GM13976 (cell line): ENCODE measurements at places on chromosomes 6 and 20.

- DNase-seq = no peak
Measured at GRCh38 chr6:33315793-33316602, 1.5 kb downstream of the ZBTB22 start.

GRCh38 chr20:11229772-11230171 lies 556.0 kb upstream of the JAG1 start:
- DNase-seq = no peak

- DNase-seq = no peak
Measured at GRCh38 chr20:13745784-13746183, 38.9 kb downstream of the ESF1 start.

- no peak for DNase-seq
Measured at GRCh38 chr20:62899633-62900051, 26.7 kb downstream of the DIDO1 start.

- no peak for DNase-seq
Measured at GRCh38 chr6:15663130-15663871, 473 bp upstream of the DTNBP1 start.

DNA sequence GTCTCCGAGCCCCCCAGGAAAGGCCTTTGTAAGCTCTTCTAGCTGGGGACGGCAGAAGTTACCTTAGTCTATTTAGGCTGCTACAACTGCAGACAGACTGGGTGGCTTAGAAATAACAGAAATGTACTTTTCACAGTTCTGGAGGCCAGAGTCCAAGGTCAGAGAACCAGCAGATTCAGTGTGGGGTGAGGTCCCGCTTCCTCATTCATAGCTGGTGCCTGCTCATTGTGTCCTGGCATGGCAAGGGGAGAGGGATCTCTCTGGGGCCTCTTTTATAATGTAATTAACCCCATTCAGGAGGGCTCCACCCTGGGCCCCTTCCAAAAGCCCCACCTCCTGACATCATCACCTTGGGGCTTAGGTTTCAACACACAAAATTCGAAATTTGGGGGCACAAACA lies 315.1 kb downstream of the CDH4 start:
- no peak for DNase-seq

GRCh38 chr6:79964607-79965081 lies 17.3 kb upstream of the ELOVL4 start:
- DNase-seq = no peak

GRCh38 chr6:73585566-73586415 lies 65.0 kb upstream of the EEF1A1 start:
- DNase-seq = peak; percentile 62

DNA sequence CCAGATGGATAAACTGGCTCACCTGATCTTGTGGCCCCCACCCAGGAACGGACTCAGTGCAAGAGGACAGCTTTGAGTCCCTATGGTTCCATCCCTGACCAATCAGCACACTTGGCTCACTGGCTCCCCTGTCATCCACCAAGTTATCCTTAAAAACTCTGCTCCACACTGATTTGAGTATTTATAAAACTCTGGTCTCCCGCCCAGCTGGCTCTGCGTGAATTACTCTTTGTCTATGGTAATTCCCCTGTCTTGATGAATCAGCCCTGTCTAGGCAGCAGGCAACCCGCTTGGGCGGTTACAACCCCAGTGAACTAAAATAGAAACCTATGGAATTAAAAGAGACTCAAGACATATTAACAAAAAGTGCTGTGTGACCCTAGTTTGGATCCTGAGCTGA lies 38.1 kb upstream of the CD83 start:
- no peak for DNase-seq

DNA sequence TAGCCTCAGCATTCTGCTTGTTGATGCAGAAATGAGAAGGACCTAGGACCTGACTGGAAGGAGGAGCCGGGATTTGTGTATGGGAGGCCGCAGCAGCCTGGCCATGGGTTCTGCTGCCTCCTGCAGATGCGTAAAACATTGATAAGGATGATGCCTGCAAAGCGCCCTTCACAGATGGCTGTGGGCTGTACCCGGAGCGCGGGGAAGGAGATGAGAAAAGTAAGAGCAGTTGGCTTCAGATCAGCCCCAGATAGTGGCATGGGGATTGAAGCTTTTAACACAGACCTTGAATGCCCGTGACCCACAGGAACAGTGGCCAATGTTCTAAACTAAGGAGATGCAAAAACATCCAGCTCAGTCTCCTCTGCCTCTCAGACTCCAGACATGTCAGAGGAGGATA lies 136.4 kb upstream of the KCNG1 start:
- DNase-seq = no peak

GRCh38 chr20:18672834-18673233 lies 85.0 kb downstream of the DTD1 start:
- DNase-seq = no peak

DNA sequence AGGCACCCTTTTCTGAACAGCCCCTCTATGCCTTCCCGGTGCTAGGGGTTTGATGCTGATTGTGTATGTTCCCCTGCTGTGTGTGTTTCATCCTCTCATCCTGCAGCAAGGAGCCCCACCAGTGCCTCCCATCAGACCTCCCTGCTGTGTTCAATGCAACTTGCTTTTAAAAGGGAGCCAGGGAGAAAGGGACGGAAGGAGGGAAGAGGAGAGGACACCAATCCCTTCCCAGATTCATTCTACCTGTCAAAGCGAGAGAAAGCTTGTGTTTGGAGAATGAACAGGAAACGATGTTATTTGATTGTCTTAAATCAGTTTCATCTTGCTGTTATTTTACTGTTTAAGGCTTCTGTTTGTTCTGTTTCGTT lies 259.2 kb downstream of the ADGB start:
- peak; percentile 20 for DNase-seq
